Right forelimb (tissue), 1 donor: ENCODE measurements at places on chromosomes 2 and 18.

- DNase-seq = no peak
Observed at GRCh38 chr2:181152226-181152625, 171.8 kb downstream of the UBE2E3 start.

GRCh38 chr2:149225446-149225845 lies 104.9 kb upstream of the LYPD6 start:
- no peak for DNase-seq

- no peak for DNase-seq
Observed at GRCh38 chr18:74204526-74205152, 56.3 kb downstream of the TIMM21 start.

- no peak for DNase-seq
Observed at GRCh38 chr2:164606557-164606956, 14.7 kb downstream of the GRB14 start.

DNA sequence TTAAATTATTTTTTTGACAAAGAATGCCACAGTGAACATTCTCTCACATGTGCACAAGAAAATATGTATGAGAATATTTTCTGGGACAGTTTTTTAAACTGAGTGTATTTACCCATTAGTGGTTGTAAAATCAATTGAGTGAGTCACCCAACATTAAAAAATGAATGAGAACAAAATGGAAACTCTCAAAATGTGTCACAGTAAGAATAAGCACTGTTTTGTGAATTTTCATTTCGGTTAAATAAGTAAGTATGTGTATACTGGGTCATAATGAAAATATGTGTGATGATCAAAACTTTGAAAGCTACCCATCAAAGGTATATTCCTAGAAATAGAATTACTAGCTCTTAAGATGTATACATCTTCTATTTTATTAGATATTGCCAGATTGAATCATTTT lies 11.6 kb downstream of the BABAM2 start:
- no peak for DNase-seq

DNA sequence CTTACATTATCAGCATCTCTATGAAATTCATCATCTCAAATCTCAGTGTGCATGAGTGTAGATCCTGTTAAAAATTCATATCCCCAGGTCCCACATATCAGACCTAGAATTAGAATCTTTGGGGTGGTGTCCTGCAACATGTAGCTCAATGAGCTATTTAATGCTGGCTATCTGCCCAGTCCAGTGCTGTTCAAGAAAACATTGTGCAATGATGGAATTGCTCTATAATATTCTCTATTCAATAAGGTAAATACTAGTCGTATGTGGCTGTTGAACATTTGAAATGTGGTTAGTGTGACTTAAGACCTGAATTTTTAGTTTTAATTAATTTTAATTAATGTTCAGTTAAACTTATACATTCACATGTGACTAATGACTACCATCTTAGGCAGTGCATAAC lies 127.4 kb downstream of the NOL4 start:
- DNase-seq = no peak

- DNase-seq = no peak
Observed at GRCh38 chr2:20429528-20429927, 17.3 kb upstream of the RHOB start.

DNA sequence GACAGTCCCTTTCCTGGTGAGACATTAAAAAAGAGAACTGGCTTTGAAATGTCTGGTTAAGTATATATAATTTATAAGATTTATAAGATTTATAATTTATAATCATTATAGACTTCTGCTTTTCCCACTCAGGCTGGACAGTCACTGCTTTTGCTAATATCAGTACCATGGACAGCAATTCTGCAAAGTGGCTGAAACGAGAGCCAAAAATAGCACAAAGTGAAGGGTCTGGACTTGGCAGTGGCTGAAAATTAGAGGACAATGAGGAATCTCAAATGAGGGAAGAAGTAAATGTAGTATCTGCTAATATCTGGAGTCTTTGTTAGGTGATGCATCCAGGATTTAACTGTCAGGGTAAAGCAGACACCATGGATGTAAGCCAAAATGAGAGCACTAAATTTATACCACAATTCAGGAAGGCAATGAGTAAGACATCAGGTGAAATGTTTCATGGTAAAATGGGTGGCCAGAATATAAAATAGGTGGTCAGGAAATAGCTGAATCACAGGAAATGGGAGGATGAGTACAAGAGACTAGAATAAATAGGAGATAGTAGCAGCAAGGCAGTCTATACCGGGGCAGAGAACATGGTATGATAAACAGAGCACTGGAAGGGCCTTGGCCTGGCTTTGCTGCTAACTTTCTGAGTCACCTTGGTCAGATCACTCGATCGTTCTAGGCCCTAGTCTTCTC lies 39.6 kb upstream of the BOD1L2 start:
- no peak for DNase-seq

- no peak for DNase-seq
Observed at GRCh38 chr2:204632410-204632809, 87.1 kb downstream of the PARD3B start.

- no peak for DNase-seq
Observed at GRCh38 chr2:101089419-101089818, 61.8 kb downstream of the TBC1D8 start.

GRCh38 chr2:62724886-62725711 lies 19.6 kb downstream of the EHBP1 start:
- DNase-seq = no peak

GRCh38 chr2:1488851-1489250 lies 75.6 kb downstream of the TPO start:
- peak; percentile 16 for DNase-seq

GRCh38 chr18:79809482-79810192 lies 11.9 kb downstream of the KCNG2 start:
- no peak for DNase-seq

DNA sequence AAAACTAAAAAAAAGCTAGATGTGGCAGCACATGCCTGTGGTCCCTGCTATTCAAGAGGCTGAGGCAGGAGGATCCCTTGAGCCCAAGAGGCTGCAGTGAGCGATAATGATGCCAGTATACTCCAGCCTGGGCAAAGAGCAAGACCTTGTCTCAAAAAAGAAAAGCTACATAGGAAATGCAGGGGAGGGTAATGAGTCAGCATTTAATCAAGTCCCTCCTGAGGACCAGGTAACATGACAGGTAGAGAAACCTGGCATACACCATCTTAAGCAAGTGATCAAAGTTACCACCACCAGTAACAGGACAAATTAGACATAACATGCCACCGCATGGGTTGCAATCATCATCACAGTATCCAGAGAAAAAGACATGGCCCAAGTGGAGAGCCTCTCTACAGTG lies 25.8 kb downstream of the MYO5B start:
- no peak for DNase-seq

- no peak for DNase-seq
Observed at GRCh38 chr2:59882822-59883221, 670.6 kb downstream of the BCL11A start.

DNA sequence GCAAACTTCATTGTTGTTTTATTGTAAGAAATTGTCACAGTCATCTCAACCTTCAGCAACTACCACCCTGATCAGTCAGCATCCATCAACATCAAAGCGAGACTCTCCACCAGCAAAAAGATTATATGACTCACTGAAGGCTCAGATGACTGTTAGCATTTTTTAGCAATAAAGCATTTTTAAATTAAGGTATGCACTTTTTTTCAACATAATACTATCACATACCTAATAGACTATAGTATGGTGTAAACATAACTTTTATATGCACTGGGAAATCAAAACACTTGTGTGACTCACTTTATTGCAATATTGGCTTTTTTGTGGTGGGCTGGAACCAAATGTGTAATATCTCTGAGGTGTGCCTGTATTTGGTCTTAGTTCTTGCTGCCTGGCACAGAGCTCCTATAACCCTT lies 15.6 kb downstream of the SCN1A start:
- DNase-seq = no peak

DNA sequence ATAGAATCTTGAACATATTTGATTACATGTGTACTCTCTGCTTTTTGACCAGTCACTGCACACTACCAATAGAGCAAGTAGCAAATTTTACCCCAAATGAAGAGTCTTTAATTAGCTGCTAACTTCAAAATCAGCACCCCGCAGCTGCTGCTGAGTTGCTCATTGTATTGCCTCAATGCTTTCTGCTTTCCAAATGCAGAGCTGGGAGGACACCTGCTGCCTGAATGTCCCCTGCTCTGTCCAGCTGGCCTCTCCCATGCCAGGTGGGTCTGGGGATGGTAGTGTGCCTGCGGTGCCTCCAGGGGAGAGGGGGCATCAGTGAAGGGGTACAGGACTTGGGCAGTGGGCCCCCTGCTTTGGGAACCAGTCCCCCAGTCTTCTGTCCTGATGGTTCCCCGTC lies 184.8 kb downstream of the PRKCE start:
- DNase-seq = no peak

GRCh38 chr2:32108111-32108510 lies 44.8 kb downstream of the SPAST start:
- DNase-seq = no peak

GRCh38 chr18:69734536-69734935 lies 213.1 kb downstream of the CD226 start:
- no peak for DNase-seq

GRCh38 chr2:206031162-206031784 lies 54.7 kb downstream of the INO80D start:
- no peak for DNase-seq

- no peak for DNase-seq
Observed at GRCh38 chr18:25495606-25496005, 143.6 kb upstream of the ZNF521 start.

DNA sequence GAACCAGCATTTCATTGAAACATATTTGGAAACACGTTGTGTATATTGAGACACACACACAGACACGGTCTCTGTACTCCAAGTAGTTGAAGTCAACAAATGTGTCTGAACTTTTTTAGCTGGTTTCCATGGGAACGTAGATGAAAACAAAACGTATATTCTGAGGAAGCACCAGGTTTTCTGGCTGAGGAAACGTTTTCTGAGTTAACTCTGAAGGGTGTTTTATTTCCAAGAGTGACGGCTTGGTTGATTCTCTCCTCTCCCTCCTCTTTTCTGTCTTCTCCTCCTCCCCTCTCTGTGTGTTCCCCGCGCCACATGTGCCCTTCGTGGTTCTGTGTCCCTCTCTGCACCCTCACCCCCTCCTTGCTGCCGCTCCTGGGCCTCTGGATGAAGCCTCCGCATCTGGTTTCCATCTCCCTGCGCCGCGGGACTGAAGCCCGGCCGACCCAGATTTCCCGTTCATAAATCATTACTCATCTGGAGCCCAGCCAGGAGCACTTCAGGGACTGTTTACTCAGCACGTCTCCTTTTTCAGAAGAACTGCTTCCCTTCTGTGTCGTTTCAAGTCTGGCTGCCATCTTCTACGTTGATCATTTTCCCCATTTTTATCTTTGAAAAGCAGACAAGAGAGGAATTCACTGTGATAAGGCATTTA lies 122.7 kb downstream of the COL6A3 start:
- peak; percentile 97 for DNase-seq

- DNase-seq = no peak
Observed at GRCh38 chr2:223621901-223622300, 19.7 kb upstream of the SCG2 start.

GRCh38 chr2:220002699-220003098 lies 375.3 kb downstream of the SLC4A3 start:
- DNase-seq = no peak

DNA sequence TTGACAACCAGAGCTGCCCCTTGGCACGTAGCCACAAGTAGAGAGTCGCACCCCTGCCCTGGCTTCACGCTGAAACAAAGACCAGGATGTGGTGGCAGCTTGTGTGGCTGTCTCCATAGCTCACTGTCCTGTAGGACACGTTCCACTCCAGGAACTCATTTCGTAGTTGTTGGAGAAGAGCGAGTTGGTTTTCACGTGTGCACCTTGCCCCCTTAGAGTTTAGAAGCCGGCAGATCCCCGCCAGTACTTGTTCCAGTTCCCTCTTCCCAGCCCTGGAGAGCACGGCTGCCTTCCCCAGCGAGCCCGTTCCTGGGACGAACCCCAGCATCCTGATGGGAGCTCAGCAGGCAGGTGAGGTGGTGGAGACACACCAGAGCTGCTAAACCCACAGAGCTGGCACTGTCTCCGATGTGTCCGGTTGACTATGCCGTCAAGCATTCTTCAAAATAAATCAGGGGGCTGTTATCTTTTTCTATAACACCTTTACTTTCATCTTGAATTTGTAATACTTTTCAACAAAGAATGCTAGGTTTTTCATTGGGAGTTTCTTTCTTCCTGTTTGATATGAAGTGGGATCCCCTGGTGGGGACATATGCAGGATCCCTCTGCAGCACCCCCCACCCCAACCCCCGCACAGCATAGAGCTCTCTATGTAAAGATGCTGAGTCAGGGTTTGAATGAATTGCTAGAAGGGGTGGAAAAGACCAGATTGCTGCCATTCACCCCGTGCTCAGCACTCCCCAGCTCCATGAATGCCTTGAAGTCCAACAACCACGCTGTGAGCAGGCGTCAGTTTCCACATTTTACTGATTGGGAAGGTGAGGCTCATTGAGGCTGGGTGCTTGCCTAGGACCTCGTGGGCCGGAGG lies 44.5 kb downstream of the GREB1 start:
- DNase-seq = no peak

GRCh38 chr2:7844414-7844965 lies 837.4 kb upstream of the ID2 start:
- DNase-seq = no peak
